ENCODE measurements at places on chromosomes 1 and 21.

- DNase-seq, result no peak
Measured at GRCh38 chr1:234091876-234092275, 187.4 kb downstream of the SLC35F3 start.

GRCh38 chr1:36479505-36480051 is 3.1 kb downstream of the CSF3R start:
- DNase-seq, result no peak

DNA sequence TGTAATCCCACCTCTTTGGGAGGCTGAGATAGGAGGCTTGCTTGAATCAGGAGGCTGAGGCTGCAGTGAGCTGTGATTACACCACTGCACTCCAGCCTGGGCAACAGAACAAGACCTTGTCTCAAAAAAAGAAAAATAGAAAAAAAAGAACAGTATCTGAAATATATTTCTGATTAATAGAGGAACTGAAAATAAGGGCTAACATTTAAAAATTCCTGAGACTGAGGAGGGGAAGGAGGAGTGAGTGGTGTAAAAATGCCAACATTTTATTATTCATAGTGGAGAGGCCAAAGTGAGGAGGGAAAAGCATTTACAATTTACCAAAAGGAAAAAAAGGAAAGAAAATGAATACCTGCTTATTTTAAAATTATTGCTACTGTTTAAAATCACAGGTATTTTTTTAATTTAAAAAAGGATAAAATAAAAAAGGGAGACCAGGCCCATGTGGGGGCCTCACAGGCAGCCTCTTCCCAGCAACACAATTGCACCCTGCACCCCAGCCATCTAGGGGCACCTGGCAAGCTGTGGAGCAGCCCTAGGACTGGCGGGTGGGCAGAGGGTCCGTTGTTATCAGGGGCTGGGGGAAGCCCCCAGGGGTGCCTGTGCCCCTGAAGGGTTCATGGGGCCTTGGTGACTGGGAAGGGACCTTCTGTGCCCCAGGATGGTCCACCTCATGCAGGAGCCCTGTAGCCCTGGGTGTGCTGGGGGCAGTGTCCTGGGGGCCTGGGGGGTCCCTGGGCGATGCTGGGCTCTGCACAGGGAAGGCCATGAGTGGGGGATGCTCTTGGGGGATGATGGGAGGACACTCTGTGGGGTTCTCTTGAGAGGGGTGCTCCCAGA is 34.8 kb upstream of the ADARB1 start:
- DNase-seq, result no peak

GRCh38 chr1:11898086-11898785 is 28.0 kb downstream of the KIAA2013 start:
- DNase-seq, result no peak

GRCh38 chr1:220454155-220454777 is 73.7 kb upstream of the MARK1 start:
- no peak for DNase-seq

Data from kidney (tissue), 22 donors.